CD4-positive, alpha-beta T cell (primary cell): ENCODE measurements at places on chromosomes 6 and 20.

DNA sequence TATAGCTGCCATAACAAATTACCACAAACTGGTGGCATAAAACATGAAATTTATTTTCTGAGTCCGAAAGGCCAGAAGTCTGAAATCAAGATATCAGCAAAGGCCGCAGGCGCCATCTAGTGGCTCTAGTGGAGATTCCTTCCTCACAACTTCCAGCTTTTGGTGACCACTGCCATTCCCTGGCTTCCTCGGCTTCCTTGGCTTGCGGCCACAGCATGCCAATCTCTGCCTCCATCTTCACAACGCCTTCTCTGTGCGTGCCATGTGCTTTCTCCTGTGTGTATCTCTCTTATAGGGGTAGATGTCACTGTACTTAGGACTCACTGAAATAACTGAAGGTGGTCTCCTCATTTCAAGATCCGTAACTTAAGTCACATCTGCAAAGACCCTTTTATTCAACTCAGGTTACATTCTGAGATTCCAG, 5.4 kb upstream of the PLAGL1 start:
- DNase-seq = peak; percentile 75

GRCh38 chr20:47418069-47418757, 61.7 kb upstream of the ZMYND8 start:
- no peak for DNase-seq

GRCh38 chr20:50992733-50993457, 30.0 kb downstream of the KCNG1 start:
- DNase-seq = peak; percentile 39

GRCh38 chr6:145045582-145045981, 689.7 kb downstream of the EPM2A start:
- DNase-seq = no peak

DNA sequence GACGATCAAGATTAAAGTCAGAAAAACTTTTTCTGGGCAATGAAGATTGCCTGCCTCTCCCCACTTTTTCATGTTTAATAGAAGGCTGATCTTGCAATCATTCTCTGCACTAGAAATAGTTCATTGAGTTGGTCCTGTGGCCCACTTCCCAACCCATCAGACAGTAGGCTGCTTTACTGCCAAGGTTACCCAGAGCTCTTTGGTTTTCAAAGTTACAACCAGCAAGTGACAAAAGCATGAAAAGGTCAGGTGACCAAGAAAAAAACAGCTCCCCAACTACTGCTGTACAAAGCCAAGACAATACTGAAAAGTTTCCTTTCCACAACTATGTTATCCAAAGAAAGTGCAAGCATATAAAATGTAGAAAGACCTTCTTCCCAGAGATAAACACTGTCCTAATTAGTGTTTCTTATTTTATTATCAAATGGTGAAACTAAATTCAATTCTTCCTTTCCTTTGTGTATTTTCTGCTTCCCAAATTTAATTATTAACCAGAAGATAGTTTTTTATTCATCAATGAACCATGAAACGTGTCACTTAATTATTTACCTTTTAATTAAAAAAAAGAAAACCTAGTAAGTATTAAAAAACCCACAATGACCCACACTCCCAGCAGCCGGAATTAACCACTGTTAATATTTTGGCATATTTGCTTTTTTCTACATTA, 16.6 kb downstream of the DNAAF9 start:
- no peak for DNase-seq

GRCh38 chr20:58982406-58983114, 1.5 kb downstream of the NELFCD start:
- no peak for DNase-seq

- no peak for DNase-seq
Measured at GRCh38 chr6:16993396-16993795, 108.5 kb upstream of the STMND1 start.

- no peak for DNase-seq
Measured at GRCh38 chr6:81049425-81050042, 702.9 kb downstream of the TENT5A start.

DNA sequence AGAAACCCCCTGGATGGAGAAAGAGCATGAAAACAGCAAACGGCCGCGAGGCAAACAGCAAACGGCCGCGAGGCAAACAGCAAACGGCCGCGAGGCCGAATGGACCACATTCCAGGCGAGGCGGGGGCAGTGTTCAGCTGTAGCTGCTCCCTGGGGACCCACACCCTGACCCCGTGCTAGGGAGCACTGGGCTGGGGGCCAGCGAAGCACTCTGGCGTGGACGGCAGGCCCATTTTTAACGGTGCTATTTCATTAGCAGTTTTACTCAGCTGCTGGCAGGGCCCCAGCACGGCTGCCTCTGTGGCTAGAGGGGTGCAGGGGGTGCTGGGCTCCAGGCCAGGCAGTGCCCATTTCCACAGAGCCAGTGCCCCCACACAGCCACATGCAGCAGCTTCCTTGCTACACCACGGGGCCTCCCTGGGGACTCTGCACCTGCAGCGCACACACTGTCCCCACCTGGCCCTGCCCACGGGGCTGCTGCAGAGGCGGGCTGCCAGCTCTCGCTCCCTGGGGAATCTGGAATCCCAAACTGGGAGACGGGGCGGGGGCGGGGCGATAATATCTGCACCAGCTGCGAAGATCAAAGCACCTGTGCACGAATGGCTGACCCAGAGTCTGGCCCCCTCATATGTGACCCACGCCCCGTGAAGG, 35.6 kb upstream of the SLCO4A1 start:
- no peak for DNase-seq

- DNase-seq = no peak
Measured at GRCh38 chr20:53221731-53222130, 249.6 kb downstream of the TSHZ2 start.

GRCh38 chr20:52082612-52083011, 109.0 kb downstream of the ZFP64 start:
- DNase-seq = no peak

DNA sequence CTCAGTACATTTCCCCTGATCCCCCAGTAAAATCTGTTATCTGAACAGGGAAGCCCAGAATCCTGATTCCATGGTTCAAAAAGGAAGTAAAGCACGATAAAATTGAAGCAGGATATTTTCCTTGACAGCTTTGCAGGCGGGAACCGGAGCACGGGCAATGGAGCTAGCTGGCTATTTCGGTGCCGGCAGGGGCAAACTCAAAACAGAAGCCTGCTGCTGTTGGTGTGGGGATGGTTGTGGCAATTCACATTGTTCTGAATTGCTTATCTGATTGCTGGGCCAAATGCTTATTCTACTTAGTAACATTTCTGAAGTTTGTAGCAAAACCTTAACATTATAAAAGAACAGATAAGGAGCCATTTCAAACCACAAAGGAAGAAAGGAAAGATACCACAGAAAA, 172.4 kb downstream of the MMS22L start:
- DNase-seq = no peak

- no peak for DNase-seq
Measured at GRCh38 chr20:46915575-46916257, 21.1 kb downstream of the EYA2 start.

- DNase-seq = no peak
Measured at GRCh38 chr6:168939796-168940195, 313.9 kb downstream of the THBS2 start.

GRCh38 chr6:21159465-21159864, 434.1 kb upstream of the SOX4 start:
- DNase-seq = no peak
